ENCODE measurements at places on chromosomes 13 and 19.

DNA sequence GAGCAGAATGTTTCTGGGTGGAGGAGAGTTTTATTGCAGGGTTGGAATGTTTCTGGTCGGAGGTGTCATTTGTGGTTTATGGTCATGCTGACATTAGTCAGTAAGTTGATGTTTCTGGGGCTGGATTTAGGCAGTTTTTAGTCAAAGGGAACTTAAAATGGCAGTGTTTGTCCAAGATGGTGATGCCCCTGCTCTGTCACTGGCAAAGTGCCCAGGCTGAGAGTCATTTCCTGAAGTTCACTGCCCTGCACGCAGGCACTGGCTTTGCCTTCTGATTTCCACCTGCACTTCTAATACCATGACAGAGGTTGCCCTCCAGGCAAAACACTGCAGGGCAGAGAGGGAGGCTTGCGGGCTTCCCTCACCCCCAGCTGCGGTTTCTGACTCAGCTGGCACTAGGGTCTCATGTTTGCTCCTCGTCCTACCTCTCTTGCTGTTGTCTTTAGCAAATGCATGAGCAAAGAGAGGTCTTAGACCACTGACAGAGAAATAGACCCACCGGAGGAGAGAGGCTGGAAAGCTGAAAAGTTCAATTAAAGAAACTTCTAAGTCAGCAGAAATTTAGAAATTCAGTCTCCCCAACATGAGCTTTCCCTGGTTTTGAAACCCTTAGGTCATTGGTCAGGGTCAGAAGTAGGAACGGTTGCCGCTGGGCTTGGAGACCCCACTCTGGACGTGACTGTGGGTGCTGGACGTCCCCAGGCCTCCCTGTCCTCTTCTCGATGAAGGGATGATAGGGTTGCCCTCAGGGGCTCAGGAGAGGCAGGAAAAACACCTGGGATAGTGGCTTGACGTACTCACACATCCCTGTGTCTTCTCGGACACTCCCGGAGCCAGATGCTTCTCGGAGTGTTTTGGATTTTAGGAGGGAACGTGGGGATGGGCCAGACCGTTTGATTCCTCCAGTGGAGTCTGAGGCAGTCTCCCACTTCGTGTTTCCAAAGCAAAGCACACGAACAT lies 26.3 kb downstream of the TMEM255B start:
- DNase-seq: no peak

- no peak for DNase-seq
Measured at GRCh38 chr13:73390100-73390499, 331.3 kb downstream of the KLF5 start.

GRCh38 chr19:6286676-6287075 lies 6.9 kb upstream of the MLLT1 start:
- DNase-seq: no peak

DNA sequence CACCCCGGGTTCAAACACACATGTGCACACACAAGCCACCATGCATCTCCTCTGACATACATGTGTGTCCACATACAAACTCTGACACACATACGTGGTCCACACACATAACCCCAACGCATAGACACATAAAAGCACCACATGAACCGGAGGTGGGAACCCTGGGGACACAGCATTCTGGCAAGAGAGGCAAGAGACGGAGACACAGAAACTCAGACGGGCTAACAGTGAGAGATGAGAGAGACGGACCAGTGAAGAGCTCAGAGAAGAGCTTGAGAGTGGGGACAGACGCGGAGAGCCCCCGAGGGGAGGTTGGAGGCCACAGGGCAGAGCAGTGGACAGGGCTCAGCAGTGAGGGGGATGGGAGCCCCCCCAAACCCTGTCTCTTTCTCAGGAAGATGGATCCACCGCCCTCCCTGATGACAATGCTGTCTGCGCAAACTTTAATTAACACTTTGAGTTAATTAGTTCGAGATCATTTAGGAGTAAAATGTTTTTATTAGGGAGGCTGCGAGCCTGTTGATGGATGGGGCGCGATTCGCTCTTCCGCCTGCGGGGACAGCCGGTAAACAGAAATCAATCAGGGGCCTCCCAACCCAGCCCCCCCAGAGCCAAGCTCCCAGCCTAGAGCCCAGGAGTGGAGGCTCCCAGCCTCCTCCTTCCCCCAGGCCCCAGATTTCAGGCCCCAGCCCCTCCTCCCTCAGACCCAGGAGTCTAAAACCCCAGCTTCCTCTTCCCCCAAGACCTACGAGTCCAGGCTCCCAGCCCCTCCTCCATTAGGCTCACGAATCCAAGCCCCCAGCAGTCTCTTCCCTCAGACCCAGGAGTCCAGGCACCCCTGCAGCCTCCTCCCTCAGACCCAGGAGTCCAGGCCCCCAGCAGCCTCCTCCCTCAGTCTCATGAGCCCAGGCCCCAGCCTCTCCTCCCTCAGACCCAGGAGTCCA lies 9.5 kb upstream of the ERFL start:
- no peak for DNase-seq

DNA sequence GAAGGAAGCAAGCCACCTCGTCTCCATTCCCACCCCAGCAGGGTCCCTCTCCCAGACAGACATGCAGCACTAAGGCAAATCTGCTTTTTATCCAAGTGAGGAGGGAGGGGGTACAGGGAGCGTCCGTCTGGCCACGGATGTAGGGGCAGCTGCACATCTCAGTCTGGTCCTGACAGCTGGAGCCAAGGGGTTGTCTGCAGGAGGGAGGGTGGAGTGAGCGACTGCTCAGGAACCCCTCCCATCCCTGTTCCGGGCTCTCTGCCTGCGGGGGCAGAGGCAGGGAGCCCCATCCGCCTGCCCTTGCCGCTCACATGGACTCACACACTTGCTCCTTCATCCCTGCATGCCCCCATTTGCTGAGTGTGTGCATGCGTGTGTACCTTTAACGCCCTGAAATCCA lies 2.5 kb downstream of the TMEM190 start:
- DNase-seq: no peak

GRCh38 chr13:112616586-112617362 lies 28.8 kb upstream of the TUBGCP3 start:
- peak; percentile 74 for DNase-seq

DNA sequence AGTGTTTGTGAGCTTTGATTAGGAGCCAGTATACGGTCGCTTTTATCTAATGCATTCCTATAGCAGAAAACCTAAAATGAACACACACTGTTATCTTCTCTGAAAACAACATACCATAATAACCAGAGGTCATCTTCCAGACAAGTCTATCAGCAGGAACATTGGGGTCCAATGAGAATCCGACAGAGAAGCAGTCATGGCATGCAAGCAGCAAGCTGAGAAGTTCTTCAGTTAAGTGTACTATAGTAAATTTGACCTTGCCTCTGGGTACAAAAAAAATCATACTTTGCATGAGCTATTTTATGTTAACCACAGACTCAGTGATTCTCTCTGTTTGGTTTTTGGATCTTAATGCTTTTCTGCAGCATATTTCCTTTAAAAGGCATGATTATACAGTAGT lies 1505.1 kb downstream of the PCDH9 start:
- no peak for DNase-seq

- no peak for DNase-seq
Measured at GRCh38 chr13:36872621-36873020, 47.4 kb downstream of the SMAD9 start.

DNA sequence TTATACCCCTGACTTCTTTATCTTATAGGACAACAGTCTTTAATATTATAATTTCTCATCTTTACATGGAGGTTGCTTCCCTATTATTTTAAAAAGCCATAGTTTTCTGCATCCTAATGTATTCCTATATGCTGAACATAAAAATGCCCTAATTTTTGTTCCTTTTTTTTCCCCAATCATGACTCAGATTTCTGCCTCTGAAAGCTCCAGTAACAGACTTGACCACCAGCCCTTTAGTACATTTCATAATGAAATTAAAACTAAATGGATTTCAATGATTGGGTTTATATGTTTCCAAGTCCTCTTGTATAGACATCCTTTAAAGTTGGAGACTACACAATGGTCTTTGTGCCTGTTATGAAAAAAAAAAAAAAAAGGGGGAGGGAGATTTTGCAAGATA lies 712.5 kb downstream of the DIAPH3 start:
- DNase-seq: no peak

GRCh38 chr19:41330481-41330880 lies 20.5 kb downstream of the CCDC97 start:
- no peak for DNase-seq

GRCh38 chr13:31965361-31966066 lies 66.1 kb upstream of the FRY start:
- DNase-seq: peak; percentile 82

DNA sequence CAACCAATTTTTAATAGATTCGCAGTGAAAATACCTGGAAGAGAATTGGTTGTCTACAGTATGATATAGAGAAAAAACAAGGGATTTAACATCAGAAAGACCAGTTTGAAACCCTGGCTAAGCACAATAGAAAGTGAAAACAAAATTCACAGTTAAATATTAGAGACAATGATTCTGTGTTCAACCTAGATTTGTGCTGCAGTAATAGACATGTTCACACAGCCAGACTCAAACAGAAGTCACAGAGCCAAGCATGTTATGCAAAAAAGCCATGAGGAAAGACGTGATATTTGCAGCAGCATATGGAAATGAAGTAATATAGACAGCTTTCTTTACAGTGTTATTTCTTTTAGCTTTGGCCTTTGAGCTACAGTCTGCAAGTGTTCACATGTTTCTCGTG lies 48.1 kb downstream of the SCEL start:
- no peak for DNase-seq

Data from NAMALWA (cell line).